Stimulated activated CD4-positive, alpha-beta T cell treated with anti-CD3 and anti-CD28 coated beads, Interleukin-1b, Interleukin-23, amount 100 ng/mL, for 24 hours (primary cell): ENCODE measurements at places on chromosomes 1 and 21.
A peak's percentile ranks its signal among the peaks of the same experiment; 100 is the strongest.

DNA sequence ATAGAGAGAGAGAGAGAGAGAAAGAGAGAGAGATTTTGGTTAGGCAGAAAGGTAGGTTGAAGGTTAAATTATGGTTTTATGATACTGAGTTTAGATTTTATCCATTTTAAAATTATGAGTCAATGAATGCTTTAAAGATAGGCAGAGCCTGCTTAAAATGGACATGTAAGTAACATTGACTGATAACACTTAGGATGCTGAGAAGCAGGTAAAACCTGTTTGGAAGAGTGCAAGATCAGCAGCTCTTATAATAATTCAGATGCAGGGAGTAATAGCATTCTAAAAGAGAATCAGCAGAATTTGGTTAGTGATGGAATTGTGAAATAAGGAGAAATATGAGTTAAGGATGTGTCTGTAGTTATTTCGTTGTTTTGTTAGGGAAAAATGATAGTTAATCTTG is 446.6 kb downstream of the PLA2G4A start:
- DNase-seq: no peak

- no peak for DNase-seq
Measured at GRCh38 chr1:114302821-114303220, 149.2 kb upstream of the SYT6 start.

- DNase-seq: no peak
Measured at GRCh38 chr21:41488080-41488479, 19.9 kb downstream of the TMPRSS2 start.

GRCh38 chr1:2586154-2587070 is at the start of gene PRXL2B:
Gene PRXL2B (plus strand): TSS chr1:2586777. CDS start chr1:2586886, 109 bp downstream.
- DNase-seq: peak; percentile 94

- no peak for DNase-seq
Measured at GRCh38 chr21:17532292-17532691, 19.4 kb downstream of the CXADR start.

DNA sequence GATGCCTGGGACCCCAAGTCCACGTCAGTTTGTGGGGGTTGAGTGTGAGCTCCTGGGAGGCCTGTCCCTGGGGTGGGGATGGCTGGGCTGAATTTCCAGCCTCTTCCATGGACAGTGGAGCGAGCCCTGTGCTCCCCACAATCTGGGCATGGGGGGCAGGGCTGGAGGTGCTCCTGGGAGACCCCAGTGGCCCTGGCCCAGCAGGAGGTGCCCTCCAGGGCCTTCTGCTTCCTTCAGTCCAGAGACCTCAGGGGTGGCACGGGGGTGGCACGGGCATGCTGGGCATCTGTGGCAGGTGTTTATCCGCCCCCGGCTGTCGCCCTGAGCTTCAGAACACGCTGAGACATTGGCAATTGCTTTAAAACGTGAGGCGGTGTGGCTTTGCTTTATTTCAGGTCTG is 40.9 kb downstream of the MORN1 start:
- DNase-seq: no peak

DNA sequence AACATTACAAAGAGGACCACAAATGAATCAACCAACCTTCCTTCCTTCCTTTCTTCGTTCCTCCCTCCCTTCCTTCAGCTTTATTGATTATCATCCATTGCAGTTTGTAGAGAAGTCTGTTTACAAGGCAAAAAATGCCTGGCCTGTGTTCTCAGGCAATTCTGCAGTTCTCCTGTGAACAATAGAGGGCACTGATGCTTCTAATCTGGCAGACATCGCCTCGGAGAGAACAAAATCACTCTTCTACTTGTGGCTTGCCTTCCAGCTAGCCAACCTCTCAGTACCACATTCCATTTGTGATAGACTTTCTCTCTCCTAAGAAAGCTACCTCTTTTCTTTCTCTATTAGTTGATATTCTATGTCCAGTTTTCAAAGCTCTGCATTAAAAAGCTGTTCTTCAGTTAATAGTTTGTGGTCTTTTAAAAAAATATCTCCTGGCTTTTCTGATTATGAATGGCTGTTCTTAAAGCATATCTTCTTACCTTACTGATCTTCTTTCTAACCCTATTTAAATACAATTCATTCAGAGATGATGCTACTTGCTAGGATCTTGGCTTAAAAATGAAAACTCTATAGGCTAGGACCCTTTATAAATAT is 26.9 kb upstream of the ESRRG start:
- DNase-seq: no peak

DNA sequence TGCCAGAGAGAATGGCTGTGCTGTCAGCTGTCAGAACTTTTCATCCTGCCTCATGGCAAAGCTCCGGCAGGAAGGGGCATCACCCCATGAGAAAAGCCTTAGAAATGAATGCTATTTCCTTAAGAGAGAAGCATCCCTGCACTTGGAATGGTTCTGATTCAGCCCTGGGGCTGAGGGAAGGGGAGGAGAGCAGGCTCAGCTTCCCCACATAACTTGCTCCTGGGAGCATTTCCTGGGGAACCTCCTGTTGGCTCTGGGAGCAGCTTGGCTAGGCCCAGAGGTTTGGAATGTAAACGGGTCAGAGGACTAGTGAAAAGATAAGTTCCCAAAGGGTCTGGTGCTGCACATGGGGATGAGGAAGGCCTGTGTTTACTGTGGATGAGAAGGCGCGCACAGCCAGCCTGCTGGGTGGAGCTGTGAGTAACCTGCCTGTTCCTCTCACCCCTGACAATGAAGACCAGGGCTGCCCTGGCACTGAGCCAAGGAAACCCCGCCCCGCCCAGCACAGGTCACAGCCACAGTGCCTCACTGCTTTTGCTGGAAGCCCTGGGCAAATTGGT is 5.0 kb downstream of the PRELP start:
- DNase-seq: no peak

DNA sequence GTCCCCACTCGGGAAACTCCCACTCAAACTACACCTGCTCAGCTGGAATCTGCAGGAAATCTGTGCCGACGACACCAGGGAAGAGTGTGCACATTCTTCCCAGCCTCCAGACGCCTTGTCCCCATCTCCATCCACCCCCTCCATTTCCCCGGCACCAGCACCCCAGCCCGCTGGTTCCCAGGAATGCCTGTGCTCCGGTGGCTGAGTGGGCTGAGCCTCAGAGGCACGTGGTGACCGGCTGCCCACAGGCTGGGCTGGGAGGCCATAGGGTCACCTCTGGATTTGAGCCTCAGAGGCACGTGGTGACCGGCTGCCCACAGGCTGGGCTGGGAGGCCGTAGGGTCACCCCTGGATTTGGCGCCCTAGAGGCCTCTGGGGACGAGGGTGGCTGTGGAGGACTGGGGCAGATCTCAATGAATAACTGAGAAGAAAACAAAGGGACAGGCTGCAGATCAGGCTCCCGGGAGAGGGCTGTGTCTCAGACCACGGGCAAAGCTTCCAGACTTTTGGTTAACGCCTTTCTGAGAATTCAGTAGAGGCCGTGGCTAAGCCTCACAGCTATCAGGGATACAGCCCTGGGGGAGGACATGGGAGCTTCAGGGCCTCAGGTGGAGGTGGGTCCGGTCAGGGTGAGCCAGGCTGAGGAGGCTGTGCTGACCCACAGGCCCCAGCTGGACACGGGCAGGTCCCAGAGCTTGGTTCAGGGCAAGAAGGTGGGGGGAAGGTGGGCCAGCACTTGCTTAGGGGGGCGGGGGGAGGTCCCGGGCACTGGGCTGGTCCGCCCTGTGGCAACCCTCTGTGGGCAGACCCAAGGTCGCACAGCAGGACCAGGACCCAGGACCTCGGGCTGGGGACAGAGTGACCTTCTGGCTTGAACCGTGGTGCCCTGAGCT is 17.3 kb upstream of the TTLL10 start:
- no peak for DNase-seq

- peak; percentile 47 for DNase-seq
Measured at GRCh38 chr1:205061665-205062069, 18.7 kb downstream of the CNTN2 start.

DNA sequence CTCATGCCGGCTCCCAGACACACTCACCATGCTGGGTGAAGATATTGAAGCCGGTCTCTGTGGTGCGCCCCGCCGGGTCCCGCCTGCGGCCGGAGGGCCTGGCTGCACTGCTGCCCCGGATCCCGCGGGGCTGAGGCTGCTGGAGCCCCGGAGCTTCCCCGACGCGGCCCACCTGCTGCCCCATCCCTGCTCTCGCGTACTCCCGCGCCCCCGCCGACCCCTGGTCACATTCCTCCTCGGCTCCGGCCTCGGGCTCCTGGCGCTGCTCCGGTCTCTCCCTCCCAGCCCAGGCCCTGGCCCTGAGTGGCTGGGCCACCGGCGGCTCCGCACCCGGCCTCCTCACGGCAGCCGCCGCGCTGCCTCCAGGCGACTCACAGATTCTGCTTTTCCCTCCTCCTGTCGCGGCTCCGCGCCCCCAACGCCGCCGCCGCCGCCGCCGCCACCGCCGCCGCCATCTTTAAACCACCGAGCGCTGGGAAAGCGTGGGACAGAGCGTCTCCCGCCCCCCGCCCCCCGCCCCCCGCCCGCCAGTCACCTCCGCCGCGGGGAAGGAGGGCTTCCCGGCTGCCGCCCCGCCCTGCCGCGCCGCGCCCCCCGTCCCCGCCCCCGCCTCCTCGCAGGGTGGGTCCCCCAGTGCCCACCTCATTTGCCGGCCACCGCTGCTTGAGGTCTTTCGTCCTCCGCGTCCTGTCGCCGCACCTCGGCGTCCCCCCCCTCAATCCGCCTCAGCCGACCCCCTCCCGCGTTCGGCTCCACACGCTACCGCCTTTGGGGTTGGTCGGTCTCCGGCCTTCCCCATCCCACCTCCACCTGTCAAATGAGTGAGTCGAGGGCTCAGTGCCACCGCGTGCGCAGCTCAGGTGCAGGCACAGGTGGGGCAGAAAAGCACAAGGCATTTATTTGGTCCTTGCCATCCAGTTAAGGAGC is at the start of gene ABL2:
TSS of gene ABL2 (minus strand) at position 464 of the 927 bp plus-strand sequence. CDS start at position 184, 280 bp downstream.
- peak; percentile 44 for DNase-seq

DNA sequence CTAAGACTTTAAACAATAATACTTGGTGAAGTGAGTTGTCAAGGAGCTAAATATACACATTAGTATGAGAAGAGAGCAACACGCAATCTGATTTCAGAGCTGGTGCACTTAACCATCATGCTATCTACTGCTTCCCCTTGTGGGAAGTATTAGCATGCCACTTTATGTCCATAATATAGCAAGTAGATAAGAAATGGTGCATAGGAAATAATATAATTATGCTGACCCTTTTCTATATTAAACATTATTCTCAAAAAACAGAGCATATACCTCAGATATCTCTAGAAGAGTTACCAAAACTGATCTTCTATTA is 63.4 kb downstream of the MAGI3 start:
- DNase-seq: no peak

GRCh38 chr1:169236143-169236542 is 129.7 kb downstream of the ATP1B1 start:
- DNase-seq: no peak

DNA sequence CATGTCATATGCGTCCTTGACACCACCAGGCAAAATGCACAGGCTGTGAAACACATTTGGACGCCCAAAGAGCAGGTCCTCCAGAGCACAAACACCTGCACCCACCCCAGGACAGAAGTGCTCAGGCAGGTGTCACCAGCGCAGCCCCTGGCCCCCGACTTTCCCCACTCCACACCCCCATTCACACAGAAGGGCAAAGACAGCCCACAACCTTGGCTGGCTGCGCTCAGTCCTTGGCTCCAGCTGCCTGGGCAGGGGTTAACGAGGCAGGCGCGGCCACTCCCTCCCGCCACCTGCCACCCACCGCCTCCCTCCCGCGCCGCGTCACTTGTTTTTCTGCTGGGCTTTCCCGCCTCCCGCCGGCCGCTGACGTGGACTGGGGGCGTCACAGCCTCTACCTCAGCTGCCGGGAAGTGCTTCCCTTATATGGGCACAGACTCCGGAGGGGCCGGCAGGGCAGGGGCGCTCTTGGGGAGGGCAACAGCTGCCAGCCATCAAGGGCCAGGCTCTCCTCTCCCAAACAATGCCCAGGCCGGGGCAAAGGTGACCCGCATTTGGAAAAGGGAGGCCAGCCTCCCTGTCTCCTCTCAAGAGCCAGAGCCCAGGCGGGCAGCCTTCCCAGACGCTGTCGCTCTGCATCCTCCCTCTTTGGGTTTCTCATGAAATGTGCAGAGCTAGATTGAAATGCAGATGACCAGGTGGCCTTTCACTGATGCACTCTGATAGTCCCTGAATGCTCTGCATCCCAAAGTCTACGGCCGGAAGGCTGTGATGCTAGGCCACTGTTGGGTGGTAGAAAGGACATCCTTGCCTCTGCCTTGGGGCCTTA is 14.8 kb upstream of the BTG2 start:
- DNase-seq: peak; percentile 87

GRCh38 chr1:101124405-101124804 is 98.8 kb upstream of the DPH5 start:
- DNase-seq: no peak

DNA sequence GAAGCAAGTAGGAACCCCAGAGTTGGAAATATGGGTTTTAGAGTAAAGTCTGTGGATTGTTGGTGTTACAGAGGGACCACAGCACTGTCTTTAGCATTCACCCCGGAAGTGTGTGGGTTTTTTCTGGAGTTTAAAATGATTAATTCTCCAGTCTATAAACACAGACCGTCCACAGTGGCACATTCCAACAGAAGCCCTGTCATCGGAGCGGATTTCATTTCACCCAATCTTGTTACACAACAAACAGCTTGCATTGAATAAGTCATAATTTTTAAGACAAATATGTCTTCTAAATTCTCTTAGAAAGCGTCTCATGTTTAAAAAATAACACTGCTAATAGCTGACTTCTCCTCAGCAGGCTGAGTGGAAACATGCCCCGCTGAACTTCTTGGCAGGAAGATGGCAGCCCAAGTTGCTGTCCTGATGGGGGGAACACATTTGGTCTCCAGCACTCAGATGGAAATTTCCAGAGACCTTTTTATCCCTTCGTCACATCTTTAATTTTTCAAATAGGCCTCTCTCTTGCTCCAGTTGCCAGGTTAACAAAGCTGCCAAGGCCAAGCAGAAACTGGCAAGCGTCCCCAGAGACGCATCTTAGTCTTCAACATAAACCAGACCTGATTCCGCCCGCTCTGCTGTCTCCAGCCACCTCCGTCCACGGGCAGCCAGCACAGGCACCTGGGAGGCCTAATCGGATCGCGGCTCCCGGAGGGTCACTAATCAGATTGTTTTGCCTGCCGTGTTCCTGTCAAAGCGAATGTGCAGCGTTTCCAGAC is 28.8 kb upstream of the SLC19A1 start:
- no peak for DNase-seq
